ENCODE measurements at places on chromosomes 7 and 10. TPM values are rescaled to one million over a fixed set of nuclear protein-coding genes. Genes with fewer than 3 reads are reported as not detected.

- H3K4me3 ChIP-seq: no peak overlapping the region
- no peaks in the 10 kb centered on the region for H3K4me1 ChIP-seq
- no peak overlapping the region for H3K27ac ChIP-seq
- H3K27me3 ChIP-seq: no peaks in the 10 kb centered on the region
- H3K36me3 ChIP-seq: no peaks in the 10 kb centered on the region
- DNase-seq: no peak
Observed at GRCh38 chr7:46072722-46073121, 151.7 kb upstream of the IGFBP3 start.

GRCh38 chr10:49387071-49387470 lies 8.8 kb downstream of the DRGX start:
- H3K36me3 ChIP-seq: no peaks in the 10 kb centered on the region
- no peak overlapping the region for H3K4me3 ChIP-seq
- H3K4me1 ChIP-seq: no peaks in the 10 kb centered on the region
- H3K27me3 ChIP-seq: no peaks in the 10 kb centered on the region
- no peak overlapping the region for H3K27ac ChIP-seq
- DNase-seq: no peak

GRCh38 chr7:22137026-22137425 lies 191.3 kb upstream of the CDCA7L start:
- no peak overlapping the region for H3K4me3 ChIP-seq
- DNase-seq: no peak
- H3K36me3 ChIP-seq: no peaks in the 10 kb centered on the region
- no peak overlapping the region for H3K27ac ChIP-seq
- no peaks in the 10 kb centered on the region for H3K4me1 ChIP-seq

DNA sequence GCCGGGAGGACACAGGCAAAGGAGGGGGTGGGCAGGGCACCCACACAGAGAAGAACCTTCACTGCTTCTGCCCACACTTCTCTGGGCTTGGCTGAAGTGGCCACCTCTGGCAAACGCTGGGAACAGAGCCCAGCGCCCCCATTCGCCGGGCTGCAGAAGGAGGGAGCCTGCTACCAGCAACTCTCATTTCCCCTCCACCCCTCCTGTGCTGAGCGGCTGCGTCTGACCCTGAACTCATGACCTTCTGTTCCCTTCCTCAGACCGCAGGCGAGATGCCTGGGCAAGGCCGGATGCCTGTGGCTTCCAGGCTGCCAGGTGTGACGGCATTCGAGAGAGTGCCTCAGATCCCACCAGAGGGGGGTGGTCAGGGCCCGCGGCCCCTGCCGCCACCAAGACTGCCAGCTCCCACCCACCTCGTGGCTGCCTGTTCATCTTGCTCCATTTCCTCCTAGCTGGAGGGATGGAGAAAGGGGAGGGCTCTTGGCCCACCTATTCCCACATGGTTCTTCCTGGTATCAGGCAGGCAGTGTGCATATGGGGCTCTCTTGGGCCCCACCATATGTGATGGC lies 19.8 kb downstream of the DNAJB12 start:
- H3K4me3 ChIP-seq: no peak overlapping the region
- DNase-seq: peak; percentile 91
- no peaks in the 10 kb centered on the region for H3K27me3 ChIP-seq
- peak overlapping the region; percentile 75 for H3K27ac ChIP-seq
- no peaks in the 10 kb centered on the region for H3K36me3 ChIP-seq
- H3K4me1 ChIP-seq: peaks cover 12% of the 10 kb centered on the region

GRCh38 chr10:102267748-102268147 lies 22.4 kb downstream of the GBF1 start:
- no peaks in the 10 kb centered on the region for H3K36me3 ChIP-seq
- H3K27me3 ChIP-seq: no peaks in the 10 kb centered on the region
- DNase-seq: no peak
- H3K27ac ChIP-seq: peak overlapping the region; percentile 36
- no peak overlapping the region for H3K4me3 ChIP-seq

- no peaks in the 10 kb centered on the region for H3K36me3 ChIP-seq
- H3K4me1 ChIP-seq: no peaks in the 10 kb centered on the region
- DNase-seq: no peak
- H3K4me3 ChIP-seq: no peak overlapping the region
Observed at GRCh38 chr7:94529516-94529915, 19.9 kb downstream of the CASD1 start.

DNA sequence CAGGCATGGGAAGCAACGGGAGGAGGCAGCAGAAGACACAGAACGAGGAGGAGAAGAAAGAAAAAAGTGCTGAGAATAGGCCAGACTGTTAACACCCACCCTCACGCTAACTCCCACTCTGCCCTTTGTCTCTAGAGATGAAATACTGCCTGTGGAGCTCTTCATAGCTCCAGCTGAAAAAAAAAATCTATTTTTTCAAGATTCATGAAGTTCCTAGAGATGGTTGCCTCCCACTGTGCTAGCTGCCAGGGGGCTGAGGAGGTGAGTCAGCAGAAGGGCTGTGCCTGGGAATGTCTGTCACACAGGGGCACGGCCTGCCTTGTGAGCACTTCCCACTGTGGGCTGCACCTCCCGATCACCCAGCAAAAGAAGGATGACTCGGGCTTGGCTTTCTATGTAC lies 144.5 kb downstream of the RNF216 start:
- peaks cover 21% of the 10 kb centered on the region for H3K4me1 ChIP-seq
- no peaks in the 10 kb centered on the region for H3K27me3 ChIP-seq
- H3K4me3 ChIP-seq: no peak overlapping the region
- peak overlapping the region; percentile 71 for H3K27ac ChIP-seq
- H3K36me3 ChIP-seq: no peaks in the 10 kb centered on the region
- DNase-seq: peak; percentile 88

DNA sequence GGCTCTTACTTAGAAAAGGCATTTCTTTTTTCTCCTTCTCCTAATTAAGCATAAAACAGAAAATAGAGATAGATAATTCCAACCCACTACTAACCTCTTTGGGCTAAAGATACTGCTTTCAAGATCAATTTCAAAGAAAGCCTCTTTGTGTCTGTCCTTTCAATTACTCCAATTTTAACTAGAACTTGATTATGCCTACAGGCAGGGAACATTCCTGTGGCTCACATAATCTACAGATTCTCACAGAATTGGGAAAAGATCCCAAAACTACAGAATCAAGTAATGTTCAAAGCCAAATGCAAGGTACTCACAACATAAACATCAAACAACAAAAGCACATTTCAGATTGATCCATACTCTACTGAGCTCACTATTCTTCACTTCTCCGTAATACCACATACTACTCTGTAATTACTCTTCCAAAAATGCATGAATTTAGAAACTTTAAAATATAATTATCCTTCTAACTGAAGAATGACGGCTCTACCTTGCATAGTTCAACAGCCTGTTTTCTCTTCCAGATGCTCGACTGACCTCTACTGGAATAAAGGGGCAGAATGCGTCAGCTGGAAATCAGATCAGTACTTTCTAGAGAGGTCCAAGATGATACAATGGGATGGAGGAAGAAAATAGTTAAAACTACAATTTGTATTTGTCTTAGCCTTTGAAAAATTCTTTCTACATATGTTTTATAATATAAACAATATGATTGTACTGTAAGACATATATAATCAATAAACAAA lies 3.9 kb downstream of the MTERF1 start:
- no peak overlapping the region for H3K4me3 ChIP-seq
- H3K27ac ChIP-seq: no peak overlapping the region
- no peak for DNase-seq
- no peaks in the 10 kb centered on the region for H3K4me1 ChIP-seq
- H3K36me3 ChIP-seq: no peaks in the 10 kb centered on the region

DNA sequence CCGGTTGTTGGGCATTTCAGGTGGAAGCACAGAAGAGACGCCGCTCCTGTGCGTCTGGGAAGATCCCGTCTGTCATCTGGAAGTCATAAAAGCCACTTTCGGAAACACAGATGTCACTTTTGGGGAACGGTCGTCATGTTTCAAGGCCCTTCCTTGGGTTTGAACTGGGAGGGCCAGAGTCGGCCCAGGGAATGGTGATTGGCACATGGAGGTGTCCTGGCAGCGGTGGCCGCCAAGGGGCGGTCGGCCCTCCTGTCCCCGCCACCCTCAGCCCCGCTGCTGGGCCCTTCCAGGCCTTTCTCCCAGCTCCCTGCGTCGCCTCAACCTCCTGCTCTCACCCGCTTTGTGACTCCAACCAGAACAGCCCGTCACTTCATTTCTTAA lies 115.2 kb upstream of the SFMBT2 start:
- H3K27ac ChIP-seq: no peak overlapping the region
- H3K4me3 ChIP-seq: no peak overlapping the region
- no peak for DNase-seq

DNA sequence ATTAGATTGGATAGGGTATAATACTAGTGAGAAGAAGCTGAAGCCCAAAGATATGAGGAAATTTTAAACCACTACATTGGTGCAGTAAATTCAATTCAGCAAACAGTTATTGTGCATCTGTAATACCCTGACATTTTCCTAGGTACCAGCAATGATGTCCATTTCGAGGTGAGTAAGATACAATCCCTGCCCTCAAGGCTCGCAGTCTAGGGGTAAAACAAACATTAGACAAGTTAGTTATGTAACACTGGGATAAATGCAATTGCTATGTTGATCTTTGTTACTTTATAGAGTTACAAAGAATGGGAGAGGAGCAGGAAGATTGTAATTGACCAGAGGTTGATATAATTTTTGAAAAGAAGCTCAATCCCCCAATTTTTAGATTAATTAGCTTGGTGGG lies 168.1 kb downstream of the PRKG1 start:
- no peaks in the 10 kb centered on the region for H3K36me3 ChIP-seq
- no peak for DNase-seq
- no peak overlapping the region for H3K4me3 ChIP-seq
- H3K27ac ChIP-seq: no peak overlapping the region
- H3K4me1 ChIP-seq: no peaks in the 10 kb centered on the region

DNA sequence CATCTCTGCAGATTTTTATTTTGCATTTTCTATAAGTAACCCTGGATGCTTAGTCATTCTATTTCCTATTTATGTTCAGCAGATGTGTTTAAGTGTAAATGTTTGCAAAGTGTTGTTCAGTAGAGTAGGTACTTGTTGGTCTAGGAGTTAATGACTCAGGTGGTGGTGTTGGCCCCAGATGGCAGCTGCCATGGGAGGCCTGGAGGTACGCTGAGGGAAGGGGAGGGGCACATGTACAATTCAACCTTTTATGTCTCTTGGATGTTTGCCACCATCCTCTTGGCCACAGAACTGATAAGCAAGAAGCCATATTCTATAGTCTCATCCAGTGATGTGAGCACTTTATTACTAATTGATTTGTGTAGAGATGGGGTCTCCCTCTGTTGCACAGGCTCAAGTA lies 68.1 kb upstream of the SLC39A12 start:
- H3K36me3 ChIP-seq: no peaks in the 10 kb centered on the region
- no peaks in the 10 kb centered on the region for H3K27me3 ChIP-seq
- no peak overlapping the region for H3K27ac ChIP-seq
- no peak for DNase-seq
- H3K4me1 ChIP-seq: no peaks in the 10 kb centered on the region

- no peak overlapping the region for H3K4me3 ChIP-seq
- no peaks in the 10 kb centered on the region for H3K27me3 ChIP-seq
- H3K36me3 ChIP-seq: no peaks in the 10 kb centered on the region
- DNase-seq: no peak
- no peaks in the 10 kb centered on the region for H3K4me1 ChIP-seq
Observed at GRCh38 chr10:11355592-11355991, 255.9 kb downstream of the USP6NL start.

GRCh38 chr10:20995123-20995987 lies 98.2 kb upstream of the NEBL start:
- no peak for DNase-seq
- no peak overlapping the region for H3K27ac ChIP-seq
- H3K36me3 ChIP-seq: no peaks in the 10 kb centered on the region

DNA sequence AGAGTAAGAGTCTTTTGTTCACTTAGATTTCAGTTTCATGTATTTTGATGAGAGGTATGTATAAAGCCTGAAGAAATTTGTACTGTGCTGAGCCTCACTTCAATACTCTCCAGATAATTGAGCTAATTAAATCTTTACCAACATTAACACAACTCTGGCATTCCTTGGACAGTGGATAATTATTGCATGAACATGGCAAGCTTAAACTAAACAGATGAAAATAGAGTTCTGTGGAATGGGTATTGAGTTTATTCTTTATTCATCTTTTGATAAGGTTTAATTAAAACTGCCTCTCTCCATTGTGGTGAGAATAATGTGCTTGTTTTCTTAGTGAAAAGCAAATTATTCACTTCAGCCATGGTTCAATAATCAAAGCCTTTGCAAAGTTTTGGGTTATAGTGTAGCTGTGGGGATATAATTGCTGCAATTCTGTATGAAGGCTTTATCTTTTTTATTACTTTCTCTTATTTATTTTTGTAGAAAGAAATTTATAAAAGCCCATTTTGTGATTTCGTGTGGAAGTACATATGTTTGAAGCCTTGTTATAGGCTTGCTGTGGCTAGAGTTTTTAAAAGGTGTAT lies 126.4 kb upstream of the FZD1 start:
- no peaks in the 10 kb centered on the region for H3K27me3 ChIP-seq
- no peak overlapping the region for H3K4me3 ChIP-seq
- no peaks in the 10 kb centered on the region for H3K4me1 ChIP-seq
- no peak for DNase-seq

- H3K27ac ChIP-seq: no peak overlapping the region
- H3K36me3 ChIP-seq: no peaks in the 10 kb centered on the region
- no peak overlapping the region for H3K4me3 ChIP-seq
- DNase-seq: no peak
- no peaks in the 10 kb centered on the region for H3K27me3 ChIP-seq
- no peaks in the 10 kb centered on the region for H3K4me1 ChIP-seq
Observed at GRCh38 chr10:15069230-15069629, 19.3 kb downstream of the ACBD7 start.

DNA sequence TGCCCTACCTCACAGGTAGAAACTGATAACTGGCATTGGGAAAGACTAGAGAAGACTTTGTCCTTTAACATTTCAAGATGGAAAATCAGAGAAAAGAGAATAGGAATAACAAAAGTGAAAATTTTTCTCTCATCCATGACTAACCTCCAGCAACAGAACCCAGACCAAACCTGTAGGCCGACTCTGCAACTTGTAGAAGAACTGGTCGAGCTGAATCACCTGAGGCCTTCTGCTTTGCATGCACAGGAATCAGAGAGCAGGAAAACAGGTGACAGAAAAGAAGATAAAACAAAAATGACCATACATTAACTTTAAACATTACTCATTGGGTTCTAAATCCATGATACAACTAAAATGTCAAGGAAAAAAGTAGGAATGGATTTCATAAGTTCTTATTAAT lies 137.1 kb downstream of the SLC25A13 start:
- no peaks in the 10 kb centered on the region for H3K4me1 ChIP-seq
- H3K4me3 ChIP-seq: no peak overlapping the region
- H3K36me3 ChIP-seq: no peaks in the 10 kb centered on the region
- H3K27me3 ChIP-seq: no peaks in the 10 kb centered on the region
- no peak for DNase-seq
- H3K27ac ChIP-seq: no peak overlapping the region

IFIT1 gene
- total RNA-seq: 13.5 TPM

PAPSS2 gene
- total RNA-seq: 16.2 TPM

NPSR1 gene
- total RNA-seq: not detected

DKK1 gene
- total RNA-seq: not detected

CYP17A1 gene
- not detected for total RNA-seq

HOXA3 gene
- total RNA-seq: 34.5 TPM

CALML5 gene
- total RNA-seq: not detected

All from uterus (tissue), 4 donors.